ENCODE measurements at places on chromosomes 5 and 9.
A peak's percentile ranks its signal among the peaks of the same experiment; 100 is the strongest.

DNA sequence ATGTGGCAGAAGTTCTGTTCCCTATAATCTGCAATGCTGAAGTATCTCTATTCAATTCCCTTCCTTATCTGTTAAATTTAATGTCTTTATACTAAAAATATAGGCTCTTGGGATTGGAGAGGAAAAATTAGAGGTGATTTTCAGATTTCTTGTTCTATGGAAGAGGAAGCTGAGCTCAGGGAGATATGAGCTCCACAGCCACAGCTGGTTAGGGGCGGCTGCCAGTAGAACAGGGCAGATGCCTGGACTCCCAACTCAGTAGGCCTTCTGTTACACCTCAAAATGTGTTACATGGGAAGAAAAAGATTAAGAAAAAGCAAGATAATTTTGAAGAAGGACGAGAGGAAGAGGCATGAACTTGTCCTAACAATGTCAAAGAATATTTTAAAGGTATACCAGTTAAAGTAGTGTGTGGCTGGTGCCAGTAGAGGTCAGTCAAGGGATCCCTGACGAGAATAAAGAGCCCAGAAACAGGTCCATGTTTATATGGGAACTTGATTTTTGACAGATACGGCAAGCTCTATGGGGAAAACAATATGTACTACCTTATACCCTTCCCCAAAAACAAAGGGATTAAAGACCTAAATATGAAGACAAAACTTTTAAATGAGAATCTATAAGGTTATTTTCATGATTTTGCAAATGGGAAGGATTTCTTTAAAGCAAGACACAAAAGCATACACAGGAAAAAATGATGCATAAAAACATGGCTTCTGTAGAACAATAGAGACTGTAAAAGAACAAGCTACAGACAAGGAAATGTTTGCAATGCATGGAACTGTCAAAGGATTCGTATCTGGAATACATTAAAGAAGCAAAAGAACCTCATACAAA, 28.7 kb downstream of the DNAJC21 start:
- DNase-seq, result no peak

- DNase-seq, result no peak
Observed at GRCh38 chr5:31485376-31486207, 46.3 kb downstream of the DROSHA start.

DNA sequence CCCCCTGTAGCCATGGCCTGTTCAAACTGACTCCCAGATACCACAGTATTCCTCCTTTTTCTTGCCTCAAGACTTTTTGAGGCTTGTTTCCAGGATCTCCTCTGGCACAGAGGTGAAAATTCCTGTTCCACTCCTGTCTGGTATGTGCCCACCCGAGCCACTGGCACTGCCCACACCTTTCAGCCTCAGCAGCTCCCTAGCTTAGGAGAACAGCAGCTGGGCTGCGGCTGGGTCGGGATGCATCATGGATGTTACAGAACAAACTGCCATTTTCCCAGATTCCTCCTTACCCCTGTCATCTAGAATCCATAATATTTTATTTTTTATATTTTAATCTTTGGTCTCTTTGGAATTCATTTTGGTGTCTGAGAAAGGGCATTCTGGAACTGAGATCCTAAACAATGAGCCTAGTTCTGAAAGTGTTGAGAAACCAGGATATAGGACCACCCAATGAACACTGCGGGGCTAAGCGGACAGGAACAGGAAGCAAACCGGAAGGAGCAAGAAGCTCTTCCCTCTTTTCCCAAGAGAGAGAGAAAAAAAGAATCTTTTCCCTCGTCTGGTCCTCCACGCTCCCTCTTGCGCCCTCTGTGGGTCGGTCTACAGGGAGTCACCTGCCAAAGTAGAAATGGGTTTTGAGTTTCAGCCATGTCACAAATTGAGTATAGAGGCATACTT, 12.5 kb downstream of the OR2S2 start:
- DNase-seq, result peak; percentile 81

- DNase-seq, result no peak
Observed at GRCh38 chr9:32589083-32589723, 16.2 kb upstream of the NDUFB6 start.

GRCh38 chr9:137477778-137478612, 18.9 kb upstream of the NSMF start:
- DNase-seq, result no peak
